ENCODE measurements at places on chromosomes 1 and 21. TPM values are rescaled to one million over a fixed set of nuclear protein-coding genes. Genes with fewer than 3 reads are reported as not detected.
A peak's percentile ranks its signal among the peaks of the same experiment; 100 is the strongest.

DNA sequence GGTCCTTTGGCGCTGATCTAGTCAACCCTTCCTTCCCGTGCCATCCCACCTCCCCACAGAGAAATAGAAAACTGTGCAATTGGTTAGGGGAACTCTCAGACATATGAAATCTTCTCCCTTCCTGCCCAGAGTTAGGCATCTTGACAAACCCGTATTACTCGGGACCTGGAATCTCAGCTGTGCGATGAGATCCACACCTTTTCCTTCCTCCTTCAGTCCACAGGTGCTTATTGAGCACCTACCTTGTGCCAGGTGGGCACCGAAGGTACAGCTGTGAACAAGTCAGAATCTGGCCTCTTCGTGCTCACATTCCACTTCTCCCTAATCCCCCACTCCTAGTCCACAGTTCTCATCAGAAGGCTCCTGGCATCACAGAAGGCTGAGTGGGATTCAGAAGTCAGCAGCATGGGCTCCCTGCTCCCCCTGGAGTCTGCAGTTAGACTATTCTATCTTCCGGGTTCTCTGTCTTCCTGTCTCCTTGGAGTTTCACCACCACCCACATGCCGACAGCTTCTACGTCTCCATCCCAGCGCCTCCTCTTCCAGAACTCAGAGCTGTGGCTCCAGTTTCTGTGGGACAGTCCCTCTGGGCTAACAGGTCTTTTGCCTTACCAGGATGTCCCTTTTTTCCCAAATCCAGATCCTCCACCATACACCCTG, 23.0 kb downstream of the KNCN start:
- DNase-seq = no peak

DNA sequence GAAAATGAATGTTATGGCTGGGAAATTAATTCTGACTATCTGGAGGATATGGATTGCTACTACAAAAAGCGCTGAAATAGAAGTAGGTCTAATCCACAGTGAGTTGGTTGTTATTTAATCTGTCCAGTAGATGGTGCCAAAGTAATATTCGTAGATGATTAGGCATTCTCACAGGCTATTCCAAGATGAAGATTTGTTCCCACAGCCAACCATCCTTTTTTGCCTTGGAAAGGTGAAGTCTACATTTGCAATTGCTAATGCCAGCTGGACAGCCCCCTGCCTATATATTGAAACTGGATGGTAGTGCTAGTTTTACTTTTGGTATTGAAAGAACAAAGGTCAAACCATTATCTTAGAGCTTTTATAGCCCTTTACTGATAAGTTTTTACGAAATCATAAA, 43.8 kb downstream of the RBM11 start:
- peak; percentile 44 for DNase-seq

DNA sequence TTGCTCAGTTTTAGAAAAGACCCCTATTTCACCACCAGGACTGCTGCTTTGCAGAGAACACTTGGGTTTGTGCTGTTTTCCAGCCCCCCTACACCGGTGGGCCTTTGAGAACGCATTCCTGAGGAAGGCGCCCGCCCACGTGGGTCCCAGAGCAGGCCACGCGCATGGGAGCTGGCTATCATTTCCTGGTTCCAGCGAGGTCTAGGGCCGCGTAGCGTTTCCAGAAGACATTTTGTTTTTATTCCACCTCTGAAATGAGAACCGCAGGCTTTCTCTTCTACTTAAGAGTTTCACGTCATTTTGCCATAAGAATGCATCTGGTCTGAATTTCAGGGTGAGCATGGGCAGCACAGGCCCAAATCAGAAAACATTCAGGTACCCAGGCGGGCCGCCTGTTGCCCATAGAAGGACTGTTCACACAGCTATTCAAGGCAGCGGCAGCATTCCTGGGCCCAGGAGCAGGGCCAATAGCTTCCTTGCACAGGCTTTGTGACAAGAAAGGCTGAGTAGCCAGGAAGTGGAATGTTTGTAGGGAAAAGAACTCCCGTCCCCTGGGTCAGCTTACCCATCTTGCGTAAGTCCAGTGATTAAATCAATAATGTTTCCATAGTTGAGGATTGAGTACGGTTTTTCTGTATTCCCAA, 1.4 kb upstream of the KLHL21 start:
- no peak for DNase-seq

GRCh38 chr1:41386196-41386663, 25.0 kb downstream of the FOXO6 start:
- no peak for DNase-seq

The NAXE gene
- 76.2 TPM for total RNA-seq

- no peak for DNase-seq
Measured at GRCh38 chr1:228105996-228106799, 2.9 kb downstream of the MRPL55 start.

The OVAAL gene
- 0.24 TPM for total RNA-seq

DNA sequence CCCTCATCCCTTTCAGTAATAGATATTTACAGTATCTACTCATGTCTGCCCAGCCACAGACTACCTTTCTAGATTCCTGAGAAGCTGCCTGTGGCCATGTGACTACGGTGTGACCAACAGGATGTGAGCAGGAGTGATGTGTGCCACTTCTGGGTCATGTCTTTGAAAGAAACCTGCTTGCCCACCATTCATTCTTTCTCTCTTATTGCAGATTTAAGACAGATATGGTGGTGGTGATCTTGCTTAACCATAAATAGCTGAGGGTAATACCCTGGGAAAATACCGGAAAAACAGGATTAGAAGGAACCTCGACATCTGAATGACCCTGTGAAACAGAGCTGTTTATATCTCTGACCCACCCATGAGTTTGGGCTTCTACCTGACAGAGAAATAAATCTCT, 41.6 kb upstream of the GUCA2A start:
- no peak for DNase-seq

The SYT6 gene
- total RNA-seq = not detected

The CD1D gene
- 0.06 TPM for total RNA-seq

DNA sequence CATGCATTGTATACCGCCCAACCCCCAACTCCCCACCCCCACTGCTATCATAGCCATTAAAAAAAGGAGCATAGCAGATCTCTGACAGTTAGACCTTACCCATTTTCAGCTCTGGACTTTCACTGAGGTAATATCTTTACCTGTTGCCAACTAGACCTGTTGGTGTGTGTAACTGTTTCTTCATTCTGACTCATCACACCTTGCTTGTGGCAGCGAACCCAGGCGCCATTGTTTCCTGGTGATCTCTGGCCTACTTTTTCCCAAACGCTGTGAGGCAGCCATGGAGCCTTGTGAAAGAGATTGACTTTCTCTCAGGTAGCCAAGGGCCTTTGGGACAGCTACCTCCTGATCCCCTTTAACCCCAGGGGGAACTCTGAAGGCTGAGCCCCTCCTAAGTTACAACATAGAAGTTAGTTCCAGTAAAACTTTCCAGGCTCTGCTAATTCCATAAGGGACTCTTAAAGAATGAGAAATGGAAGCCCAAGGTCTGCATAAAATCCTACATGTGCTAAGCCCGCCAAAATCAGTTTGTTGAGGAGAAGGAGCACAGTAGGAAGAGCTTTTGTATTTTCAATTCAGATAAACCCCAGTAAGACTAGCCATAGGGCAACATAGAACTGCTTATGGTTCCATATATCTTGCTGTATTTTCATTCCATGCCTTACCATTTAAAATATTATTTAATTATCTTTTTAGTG, 196.1 kb upstream of the CAMK1G start:
- DNase-seq = no peak

GRCh38 chr1:11681071-11681771, at the start of gene MAD2L2:
Gene MAD2L2 (minus strand): TSS chr1:11681148. CDS start chr1:11680601, 547 bp downstream.
- DNase-seq = no peak

- no peak for DNase-seq
Measured at GRCh38 chr1:18239671-18240070, 132.1 kb downstream of the IGSF21 start.

GRCh38 chr21:35953597-35953996, 106.7 kb downstream of the SETD4 start:
- DNase-seq = no peak

GRCh38 chr1:8154621-8155052, 128.5 kb upstream of the ERRFI1 start:
- no peak for DNase-seq

The LRRC53 gene
- total RNA-seq = not detected

DNA sequence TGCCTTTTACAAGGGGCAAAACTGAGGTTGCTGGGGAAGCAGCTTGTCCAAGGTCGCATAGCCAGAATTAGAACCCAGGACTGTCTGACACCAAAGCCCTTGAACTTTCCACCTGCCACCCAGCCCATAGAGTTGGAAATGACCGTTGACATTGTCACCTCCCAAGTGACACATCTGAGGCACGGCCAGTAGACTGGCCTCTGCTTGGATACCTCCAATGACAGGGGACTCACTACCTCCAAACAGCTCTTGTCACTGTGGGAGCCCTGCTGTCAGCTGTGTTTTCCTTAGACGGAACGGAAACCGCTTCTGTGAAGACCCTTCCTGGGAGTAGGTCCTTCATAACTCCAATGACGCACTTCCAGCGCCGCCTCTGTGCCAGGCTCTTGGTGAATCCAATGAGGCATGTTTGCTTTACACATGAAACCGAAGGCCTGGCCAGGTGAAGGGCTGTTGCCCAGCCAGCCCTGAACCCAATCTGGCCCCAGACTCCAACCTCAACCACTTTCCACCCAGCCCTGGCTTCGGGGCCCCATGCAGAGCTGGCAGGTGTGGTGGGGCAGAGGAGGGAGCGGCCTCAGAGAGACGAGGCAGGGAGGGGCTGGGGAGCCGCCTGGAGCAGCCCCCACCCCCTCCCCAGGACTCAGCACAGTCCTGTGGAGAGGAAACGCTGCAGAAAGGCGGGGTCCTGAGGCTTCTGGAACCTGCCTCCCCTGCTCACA, 109.2 kb upstream of the IFFO2 start:
- DNase-seq = no peak

The MIXL1 gene
- 0.10 TPM for total RNA-seq

DNA sequence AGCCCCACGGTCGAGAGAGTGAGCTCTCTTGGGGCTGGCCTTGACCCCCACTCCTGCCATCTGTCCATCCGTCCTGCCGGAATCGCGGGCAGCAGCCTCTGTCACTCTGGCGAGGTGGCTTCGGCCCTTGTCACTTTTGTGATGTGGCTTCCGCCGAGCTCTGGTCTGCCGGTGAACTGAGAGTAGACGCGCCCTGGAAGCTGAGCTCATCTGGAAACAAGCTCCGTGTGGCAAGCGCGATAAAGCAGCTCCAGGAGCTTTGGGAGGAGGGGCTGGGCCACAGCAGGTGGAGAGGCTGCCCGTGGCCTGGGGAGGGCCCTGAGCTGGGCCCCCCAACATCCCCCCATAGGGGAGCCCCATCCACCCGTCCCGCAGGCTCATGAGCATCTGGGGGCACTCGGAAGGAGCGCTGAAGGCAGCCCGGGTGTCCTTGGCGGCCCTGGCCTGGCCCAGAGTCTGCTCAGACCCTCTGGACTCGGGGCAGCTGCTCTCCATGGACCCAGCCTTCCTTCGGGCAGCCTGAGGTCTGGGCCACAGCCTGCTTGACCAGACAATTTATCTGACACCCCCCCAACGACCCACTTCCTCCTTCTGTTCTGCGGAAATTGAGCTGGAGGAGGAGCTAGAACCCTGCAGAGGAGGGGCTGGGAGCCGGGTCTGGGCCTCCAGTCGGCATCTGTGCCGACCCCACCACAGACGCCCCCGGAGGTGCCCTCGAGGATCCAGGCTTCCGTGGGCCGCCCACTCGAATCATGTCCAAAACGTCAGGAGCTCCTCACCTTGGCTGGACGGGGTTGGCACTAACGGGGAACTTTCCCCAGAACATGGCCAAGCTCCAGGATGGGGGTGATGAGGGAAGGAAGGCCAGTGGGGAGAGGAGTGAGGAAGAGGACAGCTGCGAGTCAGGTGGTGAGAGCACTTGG, 59.1 kb downstream of the SLC19A1 start:
- no peak for DNase-seq

GRCh38 chr1:30743584-30744059, 14.0 kb downstream of the LAPTM5 start:
- DNase-seq = no peak

All from glomerular endothelial cell (primary cell).